ENCODE measurements at places on chromosomes 1 and 21.

DNA sequence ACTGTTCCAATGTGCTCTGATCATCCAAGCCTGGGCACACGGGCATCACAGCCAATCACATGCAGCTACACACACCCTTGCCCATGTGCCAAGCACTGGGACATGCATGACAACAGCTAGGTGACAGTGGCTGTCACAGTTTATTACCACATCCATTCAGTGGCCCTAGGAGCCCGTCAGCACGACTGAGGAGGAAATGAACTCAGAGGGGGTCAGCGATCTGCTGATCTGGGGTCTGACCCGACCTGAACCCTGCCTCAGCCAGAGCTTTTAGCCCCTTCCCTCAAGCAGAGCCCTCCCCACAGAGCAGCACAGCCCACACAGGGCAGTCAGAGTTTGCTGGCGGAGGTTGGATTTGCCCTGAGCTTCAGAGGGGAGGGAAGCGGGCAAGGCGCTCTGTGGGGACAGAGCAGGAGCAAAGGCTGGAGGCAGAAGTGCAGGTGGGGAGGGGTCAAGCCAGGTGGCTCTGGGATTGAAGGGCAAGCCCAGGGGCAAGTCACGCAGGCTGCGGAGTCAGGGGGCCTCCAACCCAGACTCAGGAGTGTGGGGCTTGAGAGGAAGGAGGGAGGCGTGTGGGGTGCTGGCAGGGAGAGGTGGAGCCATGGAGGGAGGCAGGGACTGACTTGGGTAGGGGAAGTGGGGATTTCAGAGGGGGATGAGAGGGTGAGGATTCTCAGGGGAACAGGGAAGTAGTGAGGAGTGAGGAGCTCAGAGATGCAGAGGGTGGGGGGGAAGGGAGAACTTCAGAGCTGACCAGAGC is 10.4 kb downstream of the SH3BGRL3 start:
- no peak for DNase-seq

DNA sequence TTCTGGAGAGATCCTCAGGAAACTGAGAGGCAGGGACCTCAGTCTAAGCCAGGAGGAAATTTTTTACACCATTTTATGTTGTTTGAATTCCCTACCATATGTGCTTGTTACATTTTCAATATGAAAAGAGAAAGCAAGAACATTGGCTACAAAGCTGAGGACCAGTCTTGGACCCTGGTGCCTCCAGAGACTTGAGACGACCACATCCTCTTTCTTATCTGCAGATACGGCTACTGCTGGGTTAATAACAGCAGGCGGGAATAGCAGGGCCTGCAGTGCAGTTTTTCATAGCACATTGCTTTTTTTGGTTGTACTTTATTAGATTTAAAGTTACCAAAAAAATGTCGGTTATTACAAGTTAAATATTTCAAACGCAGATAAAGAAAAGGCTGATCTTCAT is 3.9 kb downstream of the KDM4A start:
- no peak for DNase-seq

GRCh38 chr21:46376856-46377453 is 53.0 kb downstream of the PCNT start:
- DNase-seq: no peak

GRCh38 chr1:22861764-22862440 is 110.8 kb downstream of the LACTBL1 start:
- peak; percentile 92 for DNase-seq

DNA sequence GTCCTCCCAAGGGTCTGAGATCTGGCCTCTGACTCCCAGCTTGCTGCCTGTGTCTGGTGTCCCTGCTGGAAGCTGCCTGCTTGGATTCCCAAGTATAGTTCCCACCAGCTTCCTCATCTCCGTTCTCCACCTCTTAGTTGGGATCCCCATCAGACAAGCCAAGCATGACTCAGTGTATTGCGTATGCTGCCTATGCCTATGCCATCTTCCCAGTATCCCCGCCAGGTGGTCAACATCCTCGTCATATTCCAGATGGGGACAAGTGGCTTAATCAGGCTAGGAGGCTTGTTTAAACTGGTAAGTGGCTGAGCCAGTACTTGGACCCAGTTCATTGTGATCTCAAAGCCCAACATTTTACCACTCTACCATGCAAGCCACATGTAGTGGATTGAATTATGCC is 204.4 kb downstream of the GRIK3 start:
- no peak for DNase-seq

GRCh38 chr1:205284420-205285144 is 37.0 kb downstream of the NUAK2 start:
- peak; percentile 99 for DNase-seq

DNA sequence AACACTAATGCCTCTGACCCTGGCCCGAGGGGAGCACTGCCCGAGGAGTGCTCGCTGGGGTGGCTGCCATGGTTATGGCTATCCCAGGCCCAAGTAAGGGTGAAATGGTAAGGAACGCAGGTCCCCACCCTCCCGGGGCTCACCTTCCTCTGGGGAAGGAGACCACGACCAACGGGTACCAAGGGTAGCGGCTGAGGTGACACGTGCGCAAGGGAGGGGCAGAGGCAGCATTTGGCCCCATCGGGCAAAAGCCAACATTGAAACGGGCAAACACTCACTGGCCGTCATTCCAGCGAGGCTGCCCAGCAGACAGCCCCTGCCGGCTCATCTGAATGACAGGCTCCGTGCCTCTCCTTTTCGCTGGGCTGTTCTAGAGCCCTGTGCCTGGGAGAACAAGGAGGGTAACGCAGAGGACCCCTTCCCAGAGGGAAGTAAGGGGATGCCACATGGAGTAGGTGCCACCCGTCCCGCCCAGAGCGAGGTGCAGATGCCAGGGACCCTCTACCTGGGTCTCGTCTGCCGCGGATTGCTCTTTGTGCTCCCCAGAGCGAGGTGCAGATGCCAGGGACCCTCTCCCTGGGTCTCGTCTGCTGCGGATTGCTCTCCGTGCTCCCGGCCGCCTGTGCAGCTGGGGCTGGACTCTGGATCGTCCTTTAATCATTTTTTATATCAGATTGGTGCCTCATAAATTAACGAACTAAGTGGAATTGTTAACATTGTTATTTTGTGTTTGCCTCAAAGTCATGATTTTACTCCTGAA is 16.2 kb downstream of the ACTRT2 start:
- no peak for DNase-seq

DNA sequence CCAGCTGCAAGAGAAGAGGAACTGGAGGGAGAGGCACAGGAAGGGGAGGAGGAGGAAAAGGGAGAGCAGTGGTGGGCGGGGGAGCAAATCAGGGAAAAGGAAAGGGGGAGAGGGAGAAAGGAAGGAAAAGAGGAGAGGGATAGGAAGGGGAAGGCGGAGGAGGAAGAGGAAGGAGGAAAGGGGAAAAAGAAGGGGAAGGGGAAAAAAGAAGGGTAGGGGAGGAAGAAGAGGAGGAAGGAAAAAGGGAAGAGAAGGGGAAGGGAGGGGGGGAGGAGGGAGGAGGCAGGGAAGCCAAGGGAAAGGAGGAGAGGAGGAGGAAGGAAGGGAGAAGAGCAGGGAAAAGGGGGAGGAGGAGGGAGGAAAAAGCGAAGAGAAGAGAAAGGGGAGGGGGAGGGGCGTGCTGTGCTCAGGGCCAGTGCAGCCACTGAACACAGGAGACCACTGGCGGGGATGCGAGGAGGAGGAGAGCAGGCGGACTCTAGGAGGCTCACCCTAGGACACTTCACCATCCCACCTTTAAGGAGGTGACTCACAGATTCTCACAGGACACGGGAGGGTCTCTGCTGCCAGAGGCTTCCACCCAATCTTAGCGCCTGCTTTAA is 33.1 kb downstream of the PGBD5 start:
- DNase-seq: no peak

DNA sequence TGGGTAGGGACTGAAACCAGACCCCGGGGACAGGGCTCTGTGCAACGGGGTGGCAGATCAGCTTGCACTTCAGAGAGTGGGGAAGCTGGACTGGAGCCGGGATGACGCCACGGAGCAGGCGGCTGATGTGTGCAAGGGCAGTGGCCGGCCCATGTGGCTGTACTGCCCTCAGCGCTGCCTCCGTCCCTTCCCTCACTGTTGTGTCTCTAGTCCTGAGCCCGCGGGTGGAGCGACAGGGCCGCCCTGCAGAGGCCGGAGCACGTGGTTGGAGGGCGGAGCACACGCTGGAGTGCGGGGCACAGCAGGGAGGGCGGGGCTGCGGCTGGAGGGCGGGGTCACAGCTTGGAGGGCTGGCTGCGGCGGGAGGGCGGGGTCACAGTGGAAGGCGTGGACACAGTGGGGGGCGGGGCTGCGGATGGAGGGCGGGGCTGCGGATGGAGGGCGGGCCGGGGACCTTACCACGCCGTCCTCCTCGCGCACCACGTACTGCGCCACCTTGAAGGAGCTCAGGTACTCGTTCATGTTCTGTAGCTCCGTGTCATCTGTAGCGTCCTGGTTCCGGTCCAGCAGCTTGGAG is 52.4 kb downstream of the CHD5 start:
- DNase-seq: peak; percentile 58

GRCh38 chr1:166189126-166189525 is 22.3 kb upstream of the FAM78B start:
- no peak for DNase-seq

GRCh38 chr1:202685641-202686040 is 24.6 kb downstream of the SYT2 start:
- DNase-seq: no peak

- no peak for DNase-seq
Measured at GRCh38 chr1:41687007-41687406, 202.5 kb upstream of the EDN2 start.

DNA sequence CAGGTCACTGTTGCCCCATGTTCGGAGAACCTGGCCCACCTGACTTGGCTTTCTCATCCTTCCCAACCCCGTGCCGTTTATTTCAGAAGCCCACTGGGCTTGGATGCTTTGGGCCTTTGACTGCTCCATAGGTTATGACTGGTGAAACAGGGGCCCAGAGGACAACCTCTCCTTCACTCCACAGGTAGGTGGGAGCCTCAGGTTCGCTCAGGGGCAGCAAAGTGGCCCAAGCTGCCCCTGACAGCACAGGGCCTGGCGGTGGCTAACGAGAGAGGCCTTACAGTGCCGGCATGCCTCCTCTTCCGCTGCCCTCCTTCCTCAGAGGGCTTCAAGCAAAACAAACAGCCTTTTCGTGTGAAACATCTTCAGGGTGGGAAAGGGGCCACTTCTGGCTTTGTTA is 16.9 kb downstream of the FAM89A start:
- DNase-seq: no peak

- DNase-seq: peak; percentile 65
Measured at GRCh38 chr1:233440951-233441401, 113.5 kb downstream of the MAP3K21 start.

DNA sequence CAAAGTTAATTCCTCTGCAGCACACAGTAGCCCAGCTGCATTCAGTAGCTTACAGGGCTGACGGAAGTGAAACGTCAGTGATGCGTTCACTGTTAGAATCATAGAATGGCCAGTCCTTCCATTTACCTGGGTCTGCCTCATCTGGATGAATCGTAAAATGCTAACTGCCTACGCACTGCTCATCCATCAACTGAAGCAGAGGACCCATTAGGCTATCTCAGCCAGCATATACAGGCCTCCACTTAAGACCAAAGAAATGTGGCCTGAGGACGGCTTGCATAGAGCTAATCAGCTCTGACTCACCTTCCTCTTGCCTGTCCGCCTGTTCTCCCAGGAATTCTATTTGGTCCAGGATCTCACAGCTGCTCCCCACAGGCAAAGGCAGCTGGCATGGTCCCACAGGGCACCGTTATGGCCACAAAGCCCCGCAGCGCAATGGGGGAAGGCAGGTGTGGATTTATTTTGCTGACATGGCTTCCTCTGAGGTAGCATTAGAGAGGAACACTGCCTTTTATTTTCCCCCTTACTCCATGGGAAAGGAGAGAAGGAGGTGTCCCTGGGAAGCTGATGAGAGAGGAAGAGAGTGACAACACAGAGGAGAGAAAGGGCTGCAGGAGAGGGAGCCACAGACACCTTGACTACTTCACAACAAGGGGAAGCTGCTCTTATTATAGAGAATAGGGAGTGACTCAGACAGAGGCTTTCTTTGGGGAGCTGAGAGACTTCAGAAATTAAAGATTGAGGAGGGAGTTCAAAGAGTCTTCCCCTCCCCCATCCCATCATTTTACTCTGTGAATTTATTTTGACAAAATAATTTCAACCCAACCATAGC is 177.6 kb downstream of the HHIPL2 start:
- DNase-seq: peak; percentile 61

GRCh38 chr1:97004054-97004453 is 282.5 kb downstream of the PTBP2 start:
- no peak for DNase-seq

DNA sequence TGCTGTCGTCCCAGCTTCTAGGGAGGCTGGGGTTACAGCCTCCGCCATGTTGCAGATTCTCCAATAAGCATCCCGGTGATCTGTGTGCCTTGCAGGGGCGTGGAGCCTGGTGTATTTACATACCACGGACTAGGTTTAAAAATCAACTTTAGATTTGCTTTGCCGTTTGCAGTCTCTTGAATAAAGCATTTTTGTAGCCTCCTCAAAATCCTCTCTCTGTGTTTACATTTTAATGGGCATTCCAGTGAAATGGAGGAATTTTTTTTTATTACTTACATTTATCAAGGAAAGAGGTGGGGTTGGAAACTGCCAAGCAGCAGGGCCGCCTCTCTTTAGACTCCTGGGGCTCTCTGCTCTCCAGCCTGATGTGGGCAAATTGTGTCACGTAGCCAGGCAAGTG is 437.5 kb upstream of the VAMP3 start:
- no peak for DNase-seq

DNA sequence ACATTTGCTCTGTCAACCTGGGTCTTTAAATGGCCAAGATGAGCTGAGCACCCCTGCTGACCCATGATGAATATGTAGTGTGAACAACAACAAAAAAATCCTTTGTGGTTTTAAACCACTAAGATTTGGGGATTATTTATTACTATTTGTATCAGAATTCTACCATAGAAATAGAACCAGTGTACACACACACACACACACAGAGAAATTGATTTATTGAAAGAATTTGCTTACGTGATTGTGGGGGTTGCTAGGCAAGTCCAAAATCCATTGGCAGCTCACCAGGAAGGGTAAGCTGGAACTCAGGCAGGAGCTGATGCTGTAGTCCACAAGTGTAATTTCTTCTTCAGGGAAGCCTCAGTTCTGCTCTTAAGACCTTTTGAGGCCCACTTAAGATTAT is 82.5 kb upstream of the MAP1LC3C start:
- DNase-seq: peak; percentile 3

GRCh38 chr1:10189659-10190058 is 20.7 kb upstream of the KIF1B start:
- DNase-seq: no peak

GRCh38 chr1:18312961-18313360 is 167.8 kb upstream of the KLHDC7A start:
- DNase-seq: no peak

GRCh38 chr1:90835661-90836344 is 118.7 kb upstream of the BARHL2 start:
- DNase-seq: no peak

- DNase-seq: no peak
Measured at GRCh38 chr21:19692231-19692630, 1288.6 kb upstream of the TMPRSS15 start.

DNA sequence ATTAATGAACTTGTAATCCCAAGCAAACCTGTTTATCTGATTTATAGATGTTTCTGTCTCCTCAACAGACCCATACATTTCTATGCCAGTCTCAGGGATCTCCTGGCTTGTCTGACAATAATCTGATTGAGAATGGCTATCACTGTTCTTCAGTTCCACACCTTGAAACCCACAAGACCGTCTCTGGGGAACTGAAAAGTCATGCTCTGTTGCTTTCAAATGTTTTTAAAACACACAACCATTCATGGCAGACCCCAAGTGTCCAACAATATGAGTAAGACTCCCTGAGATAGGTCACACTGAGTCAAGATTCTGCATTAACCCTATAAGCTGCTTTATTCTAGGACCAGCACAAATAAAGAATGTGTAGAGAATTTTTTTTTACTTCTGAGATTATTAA is 611.2 kb upstream of the PLXNA2 start:
- no peak for DNase-seq
